ENCODE measurements at places on chromosomes 6 and 20.

DNA sequence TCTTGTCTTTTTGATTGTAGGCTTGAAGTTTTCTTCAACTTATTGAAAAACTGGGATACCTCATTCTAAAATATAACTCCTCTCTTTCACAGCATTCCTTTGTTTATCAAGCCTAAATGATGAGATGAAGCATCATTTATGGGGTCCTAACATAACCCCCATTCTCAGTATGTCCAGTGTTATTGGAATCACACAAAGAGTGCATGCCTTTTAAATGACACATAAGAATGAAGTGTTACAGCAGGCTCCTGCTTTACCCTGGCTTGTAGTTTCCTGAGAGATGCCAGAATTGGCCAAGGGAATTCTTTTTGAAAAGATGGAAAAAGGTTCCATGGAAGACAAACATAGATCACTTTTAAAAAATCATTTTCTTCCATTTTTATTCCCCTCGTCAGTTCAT lies 502.4 kb downstream of the BCKDHB start:
- DNase-seq, result no peak

GRCh38 chr20:48583171-48583570 lies 244.6 kb downstream of the PREX1 start:
- no peak for DNase-seq

DNA sequence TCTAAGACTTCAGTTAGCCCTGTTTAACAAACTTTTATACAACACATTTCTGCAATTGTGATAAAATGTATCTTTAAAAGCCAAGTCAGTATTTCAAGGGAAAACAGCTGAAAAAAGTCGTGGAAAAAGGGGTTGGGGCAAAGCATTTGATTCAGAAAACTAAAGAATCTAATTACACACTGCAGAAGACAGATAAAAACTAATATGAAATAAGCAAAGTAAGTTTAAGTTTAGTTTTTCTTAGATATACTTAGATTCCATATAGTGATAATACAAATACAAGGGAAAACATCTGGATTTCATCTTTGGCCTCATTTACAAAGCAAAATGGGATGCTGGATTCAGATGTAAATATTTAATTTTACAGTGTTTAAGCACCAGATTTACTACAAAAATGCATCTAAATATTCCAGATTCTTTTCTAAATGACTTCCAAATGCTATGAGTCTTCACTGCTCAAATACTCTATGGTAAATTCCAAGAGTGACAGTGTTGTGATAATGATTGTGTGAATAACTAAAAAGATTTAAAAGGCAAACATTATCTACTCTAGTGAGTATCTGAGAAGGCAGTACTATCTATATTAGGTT lies 1.5 kb upstream of the ADNP start:
- no peak for DNase-seq

- DNase-seq, result no peak
Observed at GRCh38 chr20:32132911-32133549, 23.5 kb downstream of the TM9SF4 start.

DNA sequence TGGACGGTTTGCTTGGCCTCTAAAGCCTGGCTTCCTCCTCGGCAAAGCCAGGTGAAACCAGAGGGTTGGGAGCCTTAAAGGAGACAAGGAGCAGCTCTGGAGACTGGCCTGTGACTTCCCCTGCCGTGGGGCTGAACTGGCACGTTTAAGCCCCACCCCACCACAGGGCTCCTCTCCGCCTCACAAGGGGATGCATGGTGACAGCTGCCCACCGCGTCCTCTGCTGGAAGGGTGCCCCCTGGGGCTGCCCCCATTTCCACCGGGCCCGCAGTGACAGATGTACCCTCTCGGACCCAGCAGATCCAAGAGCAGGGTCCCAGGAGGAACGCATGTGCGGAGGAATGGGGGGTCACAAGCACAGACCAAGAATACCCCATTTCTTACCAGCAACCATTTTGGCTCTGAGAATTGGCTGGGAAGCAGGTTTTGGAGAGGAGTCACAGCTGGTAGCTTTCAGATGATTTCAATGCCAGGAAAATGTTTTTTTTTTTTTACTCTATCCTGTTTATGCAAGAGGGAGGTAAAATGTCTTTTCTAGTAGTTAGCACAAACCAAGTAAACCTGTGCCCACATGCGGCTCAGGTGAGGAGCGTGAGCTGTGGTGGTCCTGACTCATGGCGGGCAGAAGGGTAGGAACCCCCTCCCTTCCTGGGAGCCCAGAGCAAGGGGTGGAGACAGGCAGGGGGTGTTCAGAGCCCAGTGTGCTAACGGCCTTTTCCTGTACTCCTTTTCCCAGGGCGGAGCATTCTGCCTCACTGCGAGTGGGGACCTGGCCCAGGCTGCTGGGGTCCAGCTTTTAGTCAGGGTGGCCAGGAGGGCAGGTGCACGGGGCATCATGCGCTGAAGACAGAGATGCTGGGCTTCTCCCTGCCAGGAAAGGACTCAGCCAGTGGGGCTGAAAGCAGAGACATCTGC lies 33.0 kb downstream of the FRMD1 start:
- no peak for DNase-seq

DNA sequence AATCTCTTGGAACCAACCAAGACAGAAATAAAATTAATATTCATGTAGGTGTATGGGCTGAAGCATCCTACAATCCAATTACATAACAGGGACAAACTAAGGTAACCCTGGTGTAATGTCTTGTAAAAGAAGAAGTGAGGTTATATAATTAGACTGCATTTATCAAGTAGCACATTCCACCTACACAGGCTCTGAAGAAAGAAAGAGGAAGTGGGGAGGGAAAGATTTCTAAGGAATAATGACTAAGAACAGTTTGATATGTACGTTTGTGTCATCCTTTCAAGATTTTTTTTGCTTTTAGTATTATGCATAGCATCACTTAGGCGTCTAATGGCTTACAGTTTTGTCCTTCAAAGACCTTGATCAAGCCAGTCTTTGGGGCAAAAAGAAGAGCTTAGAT lies 139.7 kb downstream of the PLCB1 start:
- no peak for DNase-seq

All from renal pelvis (tissue), 12 donors.